ENCODE measurements at places on chromosomes 6 and 20.
A peak's percentile ranks its signal among the peaks of the same experiment; 100 is the strongest.

DNA sequence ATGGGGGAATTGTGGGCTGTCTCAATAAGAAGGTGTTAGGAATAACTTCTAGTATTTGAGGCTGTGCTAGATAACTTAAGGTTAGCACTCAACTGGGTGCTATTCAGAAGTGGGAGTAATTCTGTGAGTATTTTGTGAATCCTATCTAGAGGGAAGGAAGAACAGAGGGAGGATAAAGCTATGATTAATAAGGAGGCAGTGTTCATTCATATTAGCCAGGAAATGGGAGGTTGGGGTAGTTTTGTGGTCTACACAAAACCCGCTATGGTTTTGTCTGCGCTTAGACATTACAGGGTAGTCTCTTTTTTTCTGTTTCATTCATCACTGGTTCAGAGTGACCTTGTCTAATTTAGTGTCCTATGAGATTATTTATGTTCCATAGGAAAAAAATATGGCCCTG lies 341.0 kb downstream of the ARHGAP18 start:
- no peak for DNase-seq

GRCh38 chr6:149218471-149218870 lies 99.0 kb upstream of the TAB2 start:
- peak; percentile 68 for DNase-seq

- DNase-seq, result no peak
Measured at GRCh38 chr6:24963887-24964570, 28.3 kb upstream of the RIPOR2 start.

DNA sequence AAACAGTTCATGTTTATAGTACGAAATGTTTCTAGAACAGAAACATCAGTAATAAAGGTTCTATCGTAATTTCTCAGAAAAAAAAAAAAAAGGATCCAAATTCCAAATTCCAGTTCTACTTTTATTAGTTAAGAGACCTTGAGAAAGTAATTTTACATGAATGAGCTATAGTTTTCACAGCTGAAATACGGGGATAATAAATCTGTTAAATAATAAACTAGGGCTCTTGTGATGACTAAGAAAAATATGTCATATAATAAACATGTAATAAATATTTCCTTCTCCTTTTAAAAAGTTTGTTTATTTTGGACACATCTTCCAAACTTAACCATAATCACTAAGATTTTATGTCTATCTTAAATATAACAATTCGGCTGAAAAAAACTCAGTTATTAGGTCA lies 17.8 kb downstream of the RARS2 start:
- no peak for DNase-seq

DNA sequence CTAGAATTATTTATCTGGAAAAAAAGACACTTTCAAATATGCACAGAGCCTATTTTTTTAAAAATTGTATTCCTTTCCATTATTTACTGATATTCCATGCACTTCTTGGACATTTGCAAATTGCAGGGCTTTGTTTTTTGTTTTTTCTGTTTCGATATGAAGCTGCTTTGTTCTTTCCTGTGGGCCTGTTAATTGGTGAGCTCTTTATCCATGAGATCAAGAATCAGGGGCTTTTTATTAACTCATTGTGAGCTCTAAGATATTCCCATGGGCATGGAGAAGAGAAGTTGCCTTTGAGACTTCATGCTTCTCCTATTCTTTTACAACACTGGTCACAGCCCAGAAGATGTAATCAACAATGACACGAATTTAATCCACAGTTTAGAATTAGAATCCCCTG lies 145.1 kb downstream of the SAMD5 start:
- DNase-seq, result no peak

DNA sequence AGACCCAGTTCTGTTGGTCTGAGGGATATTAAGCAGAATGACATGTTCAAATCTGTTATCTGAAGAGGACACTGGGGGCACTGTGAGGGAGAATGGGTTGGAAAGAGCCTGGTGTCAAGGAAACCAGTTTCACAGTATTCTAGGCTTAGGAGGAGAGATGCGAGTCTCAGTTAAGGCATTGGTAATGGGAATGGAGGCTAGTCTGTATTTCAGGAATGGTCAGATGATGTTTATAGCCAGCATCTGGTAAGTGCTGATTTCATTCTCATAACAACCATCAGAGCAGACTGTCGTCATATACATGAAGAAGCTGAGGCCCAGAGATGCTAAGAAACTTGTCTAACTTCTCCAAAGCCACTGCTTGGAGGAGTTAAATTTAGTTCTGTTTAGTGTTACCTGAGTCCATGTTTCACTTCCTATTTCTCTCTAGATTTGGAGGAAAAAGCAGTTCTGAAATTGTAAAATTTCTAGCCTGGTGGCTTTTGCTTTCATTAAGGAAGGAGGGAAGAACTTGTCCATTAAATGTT lies 242.0 kb downstream of the ARID1B start:
- no peak for DNase-seq

DNA sequence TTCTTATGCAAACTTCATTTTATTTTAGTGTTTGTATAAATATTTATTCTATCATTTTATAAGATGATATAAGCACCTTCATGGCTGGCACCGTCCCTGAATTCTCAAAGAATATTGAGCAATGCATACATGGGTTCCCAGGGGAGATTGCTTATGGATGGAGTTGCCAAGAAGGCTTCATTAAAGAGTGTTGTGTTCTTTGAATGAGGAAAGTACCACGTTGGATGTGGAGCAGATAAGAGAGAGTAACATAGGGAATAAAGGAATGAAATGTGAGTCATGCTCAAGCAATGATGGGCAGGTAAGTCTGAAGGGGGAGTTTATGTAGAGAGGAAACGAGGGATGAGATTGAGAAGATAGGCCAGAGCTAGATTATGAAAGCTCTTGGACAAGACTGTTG lies 10.3 kb downstream of the DSE start:
- no peak for DNase-seq

DNA sequence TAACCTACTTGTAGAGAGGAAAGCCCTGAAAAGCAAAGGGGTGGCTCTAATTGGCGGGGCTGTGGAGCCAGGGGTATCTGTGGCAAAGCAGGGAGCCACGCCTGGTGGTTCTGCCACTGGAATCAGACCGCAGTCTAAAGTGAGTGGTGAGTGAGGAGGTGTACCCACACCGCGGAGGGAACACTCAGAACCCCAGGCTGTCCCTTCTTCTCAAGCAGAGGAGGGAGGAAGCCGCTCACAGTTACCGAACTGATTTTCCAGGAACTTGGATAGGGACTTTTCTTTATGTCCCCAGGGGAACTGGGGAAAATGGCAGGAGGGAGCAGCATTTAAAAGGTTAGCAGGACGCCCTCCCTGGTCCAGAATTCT lies 287.2 kb downstream of the TAF4 start:
- no peak for DNase-seq

DNA sequence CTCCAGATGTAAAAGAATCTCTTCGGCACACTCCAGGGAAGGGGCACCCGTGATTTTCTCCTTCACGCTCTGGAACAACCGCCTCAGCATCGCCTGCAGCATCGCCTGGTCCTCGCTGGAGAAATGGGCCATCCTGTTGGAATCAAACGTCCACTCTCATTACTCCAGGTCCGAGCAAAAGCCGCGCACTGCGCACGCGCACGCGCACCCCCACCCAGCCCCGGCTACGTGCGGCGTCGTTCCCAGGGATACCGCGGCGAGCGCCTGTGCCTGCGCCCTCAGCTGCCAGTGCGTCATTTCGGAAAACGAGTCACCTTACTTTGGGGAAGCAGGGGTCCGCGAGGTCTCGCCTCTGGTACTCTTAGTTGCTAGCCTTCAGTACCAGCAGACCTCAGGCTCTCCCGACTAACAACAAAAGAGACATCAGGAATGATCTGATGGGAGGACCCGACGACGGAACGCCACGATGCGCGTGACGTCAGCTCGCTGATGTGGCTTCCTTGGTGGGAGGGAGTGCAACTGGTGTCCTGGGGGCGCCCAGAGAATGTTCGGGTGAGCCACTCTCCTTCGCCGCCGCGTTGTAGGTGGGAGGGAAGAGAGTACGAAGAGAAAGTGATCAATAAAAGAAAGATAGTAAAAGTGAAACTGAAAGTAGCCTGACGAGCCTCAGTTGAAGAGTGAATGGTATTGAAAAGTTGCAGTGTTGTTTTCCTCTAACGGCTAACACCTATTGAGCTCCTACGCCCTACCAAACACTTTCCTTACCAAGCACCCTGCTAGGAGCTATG lies at the start of gene TBC1D32:
Gene TBC1D32 (minus strand): TSS at position 182 of the 788 bp plus-strand sequence. CDS start 50 bp downstream, at position 132.
- DNase-seq, result peak; percentile 72

DNA sequence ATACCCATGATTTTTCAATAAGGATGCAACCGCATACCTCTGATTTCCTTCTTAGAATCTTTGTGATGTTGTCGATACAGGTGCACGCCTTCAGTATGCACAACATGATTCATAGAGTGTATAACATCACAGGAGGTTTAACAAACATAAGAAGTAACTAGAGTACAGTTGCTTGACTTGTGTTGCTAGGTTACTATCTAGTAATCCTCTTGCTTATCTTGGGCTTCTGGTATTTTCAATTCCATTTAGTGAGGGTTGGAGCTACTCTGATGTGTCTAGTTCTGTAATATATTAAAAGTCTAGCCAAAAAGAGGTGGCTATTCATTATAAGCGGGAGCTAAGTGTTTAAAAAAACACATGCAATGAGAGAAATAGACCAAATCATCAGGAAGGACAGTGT lies 85.5 kb upstream of the TENT5A start:
- no peak for DNase-seq

All from T-helper 1 cell (primary cell).